Esophagus mucosa (tissue), 1 donor: ENCODE measurements at places on chromosomes 4 and X.

- no peak for ATAC-seq
Observed at GRCh38 chr4:151046609-151047008, 31.5 kb upstream of the LRBA start.

- no peak for ATAC-seq
Observed at GRCh38 chr4:160091631-160092030, 988.8 kb downstream of the RAPGEF2 start.

GRCh38 chr4:3280466-3280865 lies 12.4 kb upstream of the RGS12 start:
- ATAC-seq: no peak

GRCh38 chr4:185825737-185826136 lies 13.7 kb upstream of the SORBS2 start:
- peak; percentile 55 for ATAC-seq

DNA sequence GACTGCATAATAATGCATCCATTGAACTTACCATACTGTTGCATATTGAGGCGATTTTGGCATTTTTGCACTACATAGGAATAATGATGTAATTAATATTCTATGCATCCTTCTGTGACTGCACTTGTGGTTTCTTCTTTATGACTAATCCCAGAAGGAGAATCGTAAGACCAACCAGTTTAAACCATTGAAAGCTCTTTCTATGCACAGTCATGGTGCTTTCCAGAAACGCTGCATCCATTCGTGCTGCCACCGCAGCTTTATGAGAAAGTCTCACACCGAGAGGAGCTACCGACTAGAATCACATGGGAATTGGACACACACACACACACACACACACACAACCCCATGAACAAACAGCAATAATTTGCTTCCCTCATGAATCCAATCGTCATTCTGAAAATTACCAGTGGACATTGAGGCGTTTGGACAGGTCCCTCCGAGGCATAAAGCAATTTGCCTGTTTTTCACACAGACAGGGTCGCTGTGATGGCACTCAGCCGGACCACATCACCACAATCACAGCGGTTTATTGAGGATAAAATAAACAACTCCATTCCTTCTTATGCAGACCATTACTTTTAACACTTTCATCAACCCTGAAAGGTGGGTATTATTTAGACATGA lies 64.2 kb downstream of the PACRGL start:
- no peak for ATAC-seq

- no peak for ATAC-seq
Observed at GRCh38 chr4:2790583-2791517, 2.0 kb upstream of the SH3BP2 start.

DNA sequence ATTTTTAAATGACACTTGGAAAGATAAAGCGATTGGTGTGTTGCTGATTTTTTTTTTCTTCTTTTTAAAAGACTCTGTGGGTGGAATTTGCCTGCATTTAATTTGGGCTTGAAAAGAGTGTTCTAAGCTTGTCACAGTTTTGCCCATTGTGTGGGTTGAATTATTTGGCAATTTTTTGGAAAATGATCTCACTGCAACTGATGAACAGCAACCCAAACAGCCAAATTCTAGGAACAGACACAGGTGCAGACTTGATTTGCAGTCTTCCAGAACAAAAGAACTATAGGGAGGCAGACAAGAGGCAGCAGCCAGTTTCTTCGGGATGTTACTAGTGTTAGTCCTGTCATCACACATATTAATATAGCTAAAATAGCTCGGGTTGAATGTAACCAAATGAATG lies 40.5 kb downstream of the CASP6 start:
- ATAC-seq: no peak

GRCh38 chr4:120754590-120754989 lies 167.9 kb downstream of the PRDM5 start:
- ATAC-seq: no peak

GRCh38 chr4:76211769-76212708 lies 1.6 kb downstream of the SCARB2 start:
- no peak for ATAC-seq

DNA sequence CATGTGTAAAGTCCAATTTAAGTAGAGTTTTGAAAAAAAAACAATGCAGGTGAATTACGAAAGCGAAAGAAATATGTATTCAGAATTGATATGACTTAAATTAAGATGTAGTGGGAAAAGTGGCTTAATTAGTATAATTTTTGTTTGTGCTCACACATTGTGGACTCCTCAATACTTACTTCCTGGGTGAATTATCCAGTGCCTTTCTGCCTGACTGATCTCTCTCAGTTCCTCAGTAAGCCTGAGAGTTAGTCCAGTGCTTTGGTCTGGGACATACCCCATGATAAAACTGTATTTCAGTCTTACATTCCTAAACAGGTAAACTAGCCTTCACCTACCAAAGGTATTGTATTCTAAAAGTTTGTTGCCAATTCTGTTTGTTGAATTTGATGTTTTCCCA lies 8.4 kb downstream of the PGAM4 start:
- ATAC-seq: no peak

DNA sequence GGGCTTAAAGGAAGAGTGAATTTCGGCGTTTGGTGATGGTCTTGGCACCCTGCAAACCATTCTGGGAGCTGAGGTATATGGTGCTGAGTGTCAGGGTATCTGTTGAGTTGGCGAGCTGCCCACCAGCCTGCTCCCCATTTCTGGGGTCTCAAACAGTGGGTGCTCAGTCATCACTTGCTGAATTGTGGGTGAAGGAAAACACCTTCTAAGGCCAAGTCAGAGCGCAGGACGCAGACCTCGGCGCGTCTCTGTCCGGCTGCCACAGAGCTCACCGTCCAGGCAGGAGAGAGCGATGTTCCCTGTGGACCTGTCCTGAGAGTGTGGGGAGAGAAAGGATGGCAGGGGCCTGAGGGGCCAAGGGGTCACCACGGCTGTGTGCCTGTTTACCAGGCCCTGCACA lies 111.2 kb downstream of the SORCS2 start:
- ATAC-seq: no peak

DNA sequence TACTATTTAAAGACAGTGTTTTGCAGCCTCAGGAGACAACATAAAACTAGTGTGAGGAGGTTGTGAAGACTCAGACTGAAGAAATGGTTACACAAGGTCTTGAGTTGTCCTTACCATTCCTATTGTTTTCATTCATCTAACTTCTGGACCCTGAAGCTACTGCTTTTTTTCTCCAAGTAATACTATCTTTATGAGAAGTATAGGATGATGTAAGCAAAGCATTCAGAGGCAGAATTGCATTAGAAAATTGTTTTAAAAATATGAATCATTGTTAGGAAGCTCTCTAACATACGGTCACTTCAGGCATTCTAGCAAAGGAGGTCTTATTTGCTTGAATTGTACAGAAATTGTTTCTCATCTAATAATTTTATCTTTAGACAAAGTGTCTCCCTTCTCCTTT lies 357.8 kb downstream of the TLL1 start:
- no peak for ATAC-seq

DNA sequence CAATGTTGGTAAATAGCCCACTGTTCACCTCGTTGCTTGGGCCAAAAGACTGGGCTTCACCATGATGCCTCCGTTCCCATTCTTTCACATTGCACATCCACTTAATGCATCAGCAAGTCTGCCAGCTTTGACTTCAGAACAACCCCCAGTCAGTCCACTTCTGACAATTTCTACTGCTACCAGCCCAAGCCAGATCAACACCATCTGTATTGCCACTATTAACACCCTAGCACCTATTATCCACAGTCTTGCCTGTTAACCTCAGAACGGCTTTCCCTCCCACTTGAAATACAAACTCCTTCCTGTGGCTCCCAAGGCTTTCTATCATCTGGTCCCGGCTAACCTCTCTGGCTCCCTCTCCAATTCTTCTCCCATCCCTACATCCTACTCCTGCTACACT lies 95.7 kb downstream of the SH3RF1 start:
- ATAC-seq: no peak

DNA sequence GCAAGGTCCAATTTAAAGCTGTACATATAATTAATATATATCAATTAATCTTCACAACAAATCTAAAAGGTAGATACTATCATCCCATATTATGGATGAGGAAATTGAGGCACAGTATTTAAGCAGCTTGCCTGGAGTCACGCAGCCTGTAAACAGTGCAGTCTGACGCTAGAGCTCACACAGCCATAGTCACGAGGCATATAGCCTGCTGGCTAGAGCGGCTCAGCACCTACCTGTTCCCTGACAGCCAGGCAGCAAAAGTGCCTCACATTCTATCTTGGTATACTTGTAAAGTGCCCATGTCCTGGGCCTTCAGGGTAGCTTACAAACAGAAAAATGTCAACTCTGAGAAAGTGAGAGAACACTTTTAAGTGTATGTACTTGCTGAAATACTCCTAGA lies 222.6 kb upstream of the NEIL3 start:
- ATAC-seq: no peak

DNA sequence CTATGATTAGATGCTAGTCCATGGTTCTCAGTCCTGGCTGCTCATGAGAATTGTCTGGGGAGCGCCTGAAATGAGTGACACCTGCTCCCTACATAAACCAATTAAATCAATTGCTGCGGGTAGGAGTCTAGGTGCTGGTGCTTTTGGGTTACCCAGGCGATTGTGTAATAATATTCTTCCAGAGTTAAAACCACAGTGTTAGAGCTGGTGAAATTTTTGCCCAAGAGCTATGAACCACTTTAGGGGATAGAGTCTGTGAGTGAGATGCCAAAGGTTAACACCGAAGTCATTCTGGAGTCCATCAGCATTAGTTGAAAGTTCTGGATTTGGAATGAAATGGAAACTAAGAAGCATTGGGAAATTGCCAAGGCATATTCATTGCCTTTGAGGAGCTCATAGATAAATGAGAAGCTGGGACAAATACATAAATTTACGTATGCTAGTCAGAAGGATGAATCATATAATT lies 15.3 kb downstream of the PDK3 start:
- no peak for ATAC-seq

- no peak for ATAC-seq
Observed at GRCh38 chrX:104864296-104864695, 298.3 kb downstream of the IL1RAPL2 start.

- no peak for ATAC-seq
Observed at GRCh38 chr4:6760865-6761264, 21.7 kb upstream of the KIAA0232 start.

DNA sequence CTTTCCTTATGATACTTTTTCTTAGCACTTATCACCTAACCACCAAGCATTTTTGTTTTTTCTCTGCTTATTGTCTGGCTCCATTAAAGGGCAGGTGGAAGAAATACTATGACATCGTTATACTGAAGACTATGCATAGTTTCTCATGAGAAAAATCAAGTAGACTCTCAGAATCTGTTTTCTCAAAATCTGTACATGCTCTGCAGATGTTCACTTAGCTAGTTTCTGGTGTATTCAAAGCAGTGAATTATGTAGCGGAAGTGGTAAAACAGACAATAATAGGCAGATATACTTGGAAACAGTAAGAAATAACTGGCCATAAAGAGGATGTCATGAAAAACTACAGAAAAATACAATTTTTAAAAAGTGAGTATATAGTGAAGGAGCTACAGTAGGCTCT lies 146.0 kb downstream of the STIM2 start:
- no peak for ATAC-seq

DNA sequence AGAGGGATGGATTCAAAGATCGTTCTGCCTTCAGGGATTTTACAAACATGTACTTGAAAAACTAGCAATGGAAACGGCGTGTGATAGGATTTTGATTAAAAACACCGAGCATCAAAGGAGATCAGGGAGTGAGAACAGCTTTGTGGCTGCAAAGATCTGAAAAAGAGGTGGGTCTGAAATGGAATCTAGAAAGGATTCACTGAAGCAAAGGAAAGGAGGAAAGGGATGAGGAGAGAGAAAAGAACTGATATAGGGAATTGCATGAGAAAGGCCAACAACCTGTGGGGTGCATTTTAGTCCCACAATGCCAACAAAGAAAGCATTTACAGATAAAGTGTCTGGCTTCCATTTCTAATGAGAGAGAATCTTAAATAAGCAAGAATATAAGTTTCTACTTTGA lies 23.1 kb downstream of the ADH4 start:
- ATAC-seq: no peak

GRCh38 chrX:154371789-154372300 lies 2.6 kb downstream of the FLNA start:
- ATAC-seq: peak; percentile 0

GRCh38 chr4:97978791-97979488 lies 164.3 kb downstream of the STPG2 start:
- ATAC-seq: no peak
